ENCODE measurements at places on chromosomes 7 and 10.

- no peak for DNase-seq
Measured at GRCh38 chr10:83835945-83836745, 303.2 kb upstream of the GHITM start.

DNA sequence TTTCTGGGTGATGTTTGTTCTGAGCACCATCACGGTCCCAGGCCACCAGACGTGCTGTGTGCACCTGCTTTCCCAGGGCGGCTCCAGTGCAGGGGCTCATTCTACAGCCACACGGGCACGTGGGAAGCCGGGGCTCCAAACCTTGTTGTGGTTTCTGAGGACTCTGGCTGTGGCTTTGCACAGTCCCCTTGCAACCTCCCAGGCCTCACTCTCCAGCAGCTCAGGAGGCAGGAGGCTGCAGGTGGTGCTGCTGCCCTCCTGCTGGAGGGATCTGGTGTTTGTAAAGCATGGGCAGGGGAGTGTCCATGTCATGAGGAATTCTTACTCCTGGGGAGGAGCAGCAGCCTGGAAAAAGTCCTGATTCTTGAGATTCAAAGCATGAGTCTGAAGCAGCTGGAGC is 54.3 kb downstream of the INSYN2A start:
- no peak for DNase-seq

- DNase-seq: no peak
Measured at GRCh38 chr10:48842231-48842630, 97.4 kb downstream of the LRRC18 start.

- DNase-seq: no peak
Measured at GRCh38 chr7:96794063-96794462, 84.4 kb upstream of the SEM1 start.

DNA sequence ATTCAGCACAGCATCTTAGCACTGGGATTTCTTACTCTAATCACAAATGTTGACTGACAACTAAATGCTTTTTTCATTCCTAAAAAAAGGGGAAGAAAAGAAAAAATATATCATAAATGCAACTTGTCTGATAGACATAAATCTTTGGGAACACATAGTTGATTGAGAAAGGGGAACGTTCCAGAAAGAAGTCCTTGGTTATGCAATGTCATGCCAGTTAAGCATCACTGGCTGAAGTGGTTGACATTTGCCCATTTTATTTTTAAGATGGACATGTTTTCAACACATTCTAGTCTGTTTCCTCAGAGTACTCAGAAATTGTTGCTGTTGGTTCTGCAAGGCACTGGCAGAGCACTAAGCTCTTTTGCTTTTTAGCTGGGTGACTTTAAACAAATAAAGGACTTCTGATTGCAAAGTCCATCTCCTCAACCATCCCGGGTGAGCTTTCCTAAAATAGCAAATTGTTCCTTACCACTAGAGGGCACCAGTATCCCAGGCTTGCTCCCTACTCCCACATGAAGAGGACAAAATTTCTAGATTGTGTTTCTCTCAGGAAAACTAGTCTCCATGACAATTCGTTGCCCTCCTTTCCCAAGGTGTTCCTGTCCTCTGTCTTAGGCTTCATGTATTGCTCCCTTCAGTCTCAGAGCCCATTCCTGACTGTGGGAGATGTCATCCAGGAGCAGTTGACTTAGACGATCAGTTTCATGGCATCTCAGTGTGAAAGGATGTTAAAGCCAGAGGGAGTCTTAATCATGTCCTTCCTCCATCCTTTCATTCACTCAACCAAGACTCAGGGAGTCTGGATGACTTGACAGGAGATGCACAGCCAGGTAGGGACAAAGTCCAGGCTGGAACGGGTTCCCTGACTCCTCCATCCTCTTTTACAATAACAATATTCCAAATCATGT is 23.9 kb downstream of the OPALIN start:
- DNase-seq: peak; percentile 41

- DNase-seq: no peak
Measured at GRCh38 chr7:135650831-135651573, 11.3 kb upstream of the STMP1 start.

- DNase-seq: no peak
Measured at GRCh38 chr7:1535701-1536454, 5.4 kb downstream of the MAFK start.

DNA sequence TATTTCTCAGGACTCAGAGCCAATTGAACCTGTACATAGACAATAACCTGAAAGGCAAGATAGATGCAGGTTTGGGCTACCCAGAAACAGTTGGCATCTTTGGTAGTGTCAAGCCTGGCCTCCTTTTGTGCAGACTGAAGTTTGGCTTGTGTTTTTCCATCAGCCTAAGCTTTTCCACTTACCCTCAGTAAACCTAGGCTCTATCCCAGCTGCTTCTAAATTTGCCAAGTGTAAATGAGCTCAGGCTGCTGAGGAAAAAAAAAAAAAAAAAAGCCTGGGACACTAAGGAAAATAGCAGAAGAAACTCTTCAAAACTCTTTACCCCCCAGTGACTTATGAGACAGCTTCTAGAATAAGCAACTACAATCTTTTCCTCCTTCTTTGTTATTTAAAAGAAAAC is 316.3 kb upstream of the SORCS1 start:
- no peak for DNase-seq

DNA sequence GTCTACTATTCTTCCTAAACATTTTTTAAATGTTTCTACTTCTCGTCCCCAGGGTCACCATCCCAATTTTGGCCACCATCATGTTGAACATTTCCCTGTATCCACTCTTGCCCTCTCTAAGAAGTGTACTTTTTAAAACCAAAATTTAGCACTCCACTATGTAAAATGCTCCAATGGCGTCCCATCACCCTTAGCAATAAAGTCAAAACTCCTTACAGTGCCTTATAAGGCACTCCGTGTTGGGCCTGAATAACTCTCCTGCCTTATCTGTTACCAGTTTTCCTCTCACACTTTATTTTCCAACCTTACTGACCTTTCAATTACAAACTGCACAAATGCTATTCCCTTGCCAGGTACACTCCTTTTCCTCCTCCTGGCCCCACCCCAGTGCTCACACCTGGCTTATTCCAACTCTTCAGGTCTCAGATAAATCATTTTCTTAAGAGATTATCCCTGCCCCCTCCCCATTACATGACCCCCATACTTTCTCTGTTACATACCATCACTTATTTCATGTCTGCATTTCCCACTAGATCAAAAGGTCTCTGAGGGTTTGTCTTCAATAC is 1.3 kb downstream of the TMEM168 start:
- no peak for DNase-seq

- peak; percentile 65 for DNase-seq
Measured at GRCh38 chr10:74058658-74059057, 60.7 kb downstream of the VCL start.

DNA sequence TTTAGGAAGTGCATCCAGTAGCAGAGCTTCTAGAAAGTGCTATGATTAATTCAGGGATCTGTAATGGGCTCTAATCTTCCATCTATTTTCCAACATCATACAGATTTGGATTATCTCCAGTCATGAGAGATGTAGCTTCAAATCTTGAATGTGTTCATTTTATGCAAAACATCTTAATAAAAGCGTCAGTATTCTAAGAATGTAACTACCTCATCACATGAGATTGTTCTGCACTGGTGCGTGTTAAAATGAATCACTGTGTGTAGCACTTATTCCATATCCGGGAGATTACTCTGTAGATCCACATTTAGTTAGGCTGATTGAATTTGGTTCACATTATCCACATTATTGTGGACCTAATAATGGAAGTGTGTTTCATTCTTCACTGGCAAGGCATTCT is 344.9 kb upstream of the CHRM2 start:
- DNase-seq: no peak

Data from hematopoietic multipotent progenitor cell treated with erythropoietin and hydrocortisone succinate and interleukin-3 and kit ligand, for 8 days (in vitro differentiated cells).